ENCODE measurements at places on chromosomes 6 and 20.
A peak's percentile ranks its signal among the peaks of the same experiment; 100 is the strongest.

GRCh38 chr6:22658934-22659333 is 89.6 kb downstream of the HDGFL1 start:
- DNase-seq = no peak

- no peak for DNase-seq
These were observed 8.0 kb upstream of the PTPN1 start for GRCh38 chr20:50501972-50502745.

DNA sequence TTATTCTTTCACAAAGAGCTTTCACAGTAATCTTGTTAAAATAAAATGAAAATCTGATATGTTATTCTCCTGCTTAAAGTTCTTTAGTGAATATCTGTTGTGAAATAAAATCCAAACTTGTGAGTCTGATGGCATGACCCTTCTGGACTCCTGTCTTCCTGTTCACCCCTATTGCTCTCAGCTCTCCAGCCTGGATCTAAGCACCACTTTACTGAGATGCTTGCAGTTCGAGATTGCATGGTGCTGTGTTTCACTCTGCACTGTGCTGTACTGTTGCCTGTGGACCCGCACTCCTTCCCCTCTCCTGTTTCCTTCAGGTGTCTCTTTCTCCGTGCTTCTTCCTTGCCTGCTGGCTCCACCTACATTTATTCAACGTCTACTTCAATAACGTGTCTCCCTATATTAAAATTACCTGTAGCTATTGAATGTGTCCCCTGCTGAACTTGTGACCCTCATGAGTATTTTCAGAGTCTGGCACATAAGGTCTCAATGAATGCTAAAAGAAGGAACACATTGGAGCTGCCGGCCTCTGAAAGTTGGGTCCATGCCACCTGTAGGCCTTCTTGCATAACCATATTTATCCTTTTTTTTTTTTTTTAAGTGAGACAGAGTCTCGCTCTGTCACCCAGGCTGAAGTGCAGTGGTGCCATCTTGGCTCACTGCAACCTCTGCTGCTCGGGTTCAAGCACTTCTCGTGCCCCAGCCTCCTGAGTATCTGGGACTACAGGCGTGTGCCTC is 100.1 kb downstream of the ARID1B start:
- DNase-seq = no peak

- DNase-seq = no peak
These were observed 20.9 kb downstream of the KCTD20 start for GRCh38 chr6:36463676-36464075.

DNA sequence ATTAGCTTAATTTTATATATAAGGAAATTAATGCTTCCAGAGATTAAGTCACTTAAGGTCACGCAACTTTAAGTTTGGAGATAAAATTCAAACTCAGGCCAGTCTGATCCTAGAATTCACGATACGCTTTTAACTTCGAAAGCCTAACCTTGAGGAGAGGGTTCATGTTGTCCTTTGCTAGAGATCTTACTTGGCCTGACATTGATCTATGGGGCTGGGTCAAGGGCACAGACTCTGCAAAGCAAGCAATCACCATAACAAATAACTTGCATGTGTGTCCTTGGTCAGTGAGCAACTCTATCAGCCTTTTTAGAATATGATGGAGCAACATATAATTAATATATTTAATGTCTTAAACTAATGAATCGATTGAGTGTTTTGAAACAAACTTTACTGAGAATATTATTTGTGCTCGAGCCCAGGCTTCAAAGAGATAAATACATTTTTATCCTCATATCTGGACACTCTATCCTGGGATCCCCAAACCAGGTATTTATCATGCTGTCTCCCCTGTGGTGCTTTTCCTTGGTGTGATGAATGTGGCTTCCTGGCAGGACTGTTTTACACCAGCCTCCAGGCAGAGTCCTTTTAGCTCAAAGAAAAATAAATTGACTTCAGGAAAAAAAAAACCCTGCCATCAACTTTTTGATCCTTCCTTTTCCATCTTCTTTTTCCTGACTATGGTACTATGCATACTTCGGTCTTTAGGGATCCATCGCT is 29.1 kb downstream of the RPS12 start:
- DNase-seq = no peak

- DNase-seq = no peak
These were observed 22.4 kb upstream of the TGM2 start for GRCh38 chr20:38187517-38187916.

GRCh38 chr20:50186987-50187402 is 3.6 kb upstream of the CEBPB start:
- DNase-seq = no peak

DNA sequence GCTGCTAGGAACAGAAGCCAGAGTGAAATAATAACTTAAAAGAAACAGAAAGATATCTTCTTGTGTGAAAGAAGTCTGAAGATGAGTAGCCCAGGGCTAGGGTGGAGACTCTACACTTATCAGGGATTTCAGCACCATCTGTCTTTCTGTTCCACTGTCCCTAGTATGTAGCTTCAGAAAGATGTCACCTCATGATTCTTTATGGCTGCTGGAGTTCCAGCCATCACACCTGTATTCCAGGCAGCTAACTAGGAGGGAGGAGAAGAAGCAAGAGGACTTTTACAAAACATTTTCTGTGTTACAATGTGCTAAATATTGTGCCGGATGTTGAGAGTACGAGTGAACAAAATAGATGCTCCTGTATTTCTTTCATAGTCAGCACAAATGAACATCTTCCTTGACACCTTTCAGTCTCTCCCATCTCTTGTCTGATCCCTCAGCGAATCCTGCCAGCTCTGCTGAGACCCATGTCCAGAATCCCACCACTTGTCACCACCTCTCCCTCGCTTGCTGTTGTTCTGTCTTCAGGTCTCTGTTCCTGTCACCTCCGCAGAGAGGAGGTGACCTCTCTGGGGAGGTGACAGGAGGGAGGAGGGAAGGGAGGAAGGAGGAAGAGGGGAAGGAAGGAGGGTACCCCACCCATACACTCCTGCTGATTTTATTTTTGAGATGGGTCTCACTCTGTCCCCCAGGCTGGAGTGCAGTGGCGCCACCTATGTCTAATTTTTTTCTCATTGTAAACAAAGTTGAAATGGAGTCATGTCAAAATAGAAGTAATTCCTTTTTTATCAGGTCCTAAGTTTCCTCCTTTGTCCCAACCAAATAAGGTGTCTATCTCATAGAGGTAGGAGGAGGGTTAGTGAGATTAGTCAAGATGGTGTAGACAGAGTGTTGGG is 188.9 kb downstream of the TFAP2C start:
- DNase-seq = no peak

- no peak for DNase-seq
These were observed 40.0 kb upstream of the ANKRD60 start for GRCh38 chr20:58268421-58268821.

DNA sequence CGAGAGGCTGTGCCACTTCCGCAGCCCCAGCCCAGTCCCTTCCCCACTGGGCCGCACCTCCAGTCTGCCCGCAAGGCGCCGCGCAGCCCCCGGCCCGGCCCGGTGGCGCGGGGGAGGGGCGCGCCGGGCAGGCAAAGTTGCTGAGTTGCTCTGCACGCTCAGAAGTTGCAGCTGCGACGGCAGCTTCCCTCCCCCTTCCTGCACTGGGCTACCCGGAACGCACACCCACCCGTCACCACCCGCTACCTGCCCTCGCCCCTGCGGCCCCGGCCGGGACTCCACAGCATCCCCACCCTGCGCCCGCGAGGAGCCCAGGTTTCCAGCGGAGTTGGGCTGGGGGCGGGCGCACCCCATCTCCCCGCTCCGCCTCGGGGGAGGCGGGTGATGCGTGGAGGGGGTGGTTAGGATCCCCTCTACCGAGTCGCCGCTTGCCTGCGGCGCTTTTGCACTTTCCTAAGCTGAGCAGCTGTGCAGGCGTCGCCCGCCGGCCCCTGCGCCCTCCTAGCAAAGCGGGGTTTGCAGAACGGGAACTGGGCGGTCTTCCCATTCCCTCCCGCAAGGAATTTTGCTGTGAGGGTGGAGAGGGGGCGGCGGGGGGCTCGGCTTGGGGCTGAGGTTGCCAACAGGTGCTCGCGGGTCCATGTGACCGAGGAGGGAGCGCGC is 55.9 kb upstream of the RREB1 start:
- DNase-seq = peak; percentile 41

DNA sequence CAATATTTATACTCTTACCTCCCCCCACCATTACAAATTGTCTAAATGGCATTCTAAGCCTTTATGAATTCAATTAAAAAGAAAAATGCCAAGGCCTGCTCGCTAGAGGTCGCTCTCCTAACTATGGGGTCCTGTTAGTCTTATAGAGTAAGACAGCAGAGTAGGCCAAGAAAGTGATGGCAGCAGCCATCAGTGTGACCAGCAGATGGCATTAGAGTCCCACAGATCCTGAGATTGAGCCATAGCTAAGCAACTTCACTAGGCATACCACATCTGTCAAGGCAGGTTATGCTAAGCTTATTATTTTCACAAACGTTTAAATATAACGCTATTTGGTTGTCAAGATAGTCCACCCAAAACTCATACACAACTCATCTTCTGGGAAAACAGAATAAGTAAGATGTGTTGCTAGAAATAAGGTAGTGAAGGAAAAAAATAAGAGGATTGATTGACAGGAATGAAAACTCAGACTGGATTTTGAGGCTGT is 57.6 kb upstream of the SCAF8 start:
- peak; percentile 44 for DNase-seq

DNA sequence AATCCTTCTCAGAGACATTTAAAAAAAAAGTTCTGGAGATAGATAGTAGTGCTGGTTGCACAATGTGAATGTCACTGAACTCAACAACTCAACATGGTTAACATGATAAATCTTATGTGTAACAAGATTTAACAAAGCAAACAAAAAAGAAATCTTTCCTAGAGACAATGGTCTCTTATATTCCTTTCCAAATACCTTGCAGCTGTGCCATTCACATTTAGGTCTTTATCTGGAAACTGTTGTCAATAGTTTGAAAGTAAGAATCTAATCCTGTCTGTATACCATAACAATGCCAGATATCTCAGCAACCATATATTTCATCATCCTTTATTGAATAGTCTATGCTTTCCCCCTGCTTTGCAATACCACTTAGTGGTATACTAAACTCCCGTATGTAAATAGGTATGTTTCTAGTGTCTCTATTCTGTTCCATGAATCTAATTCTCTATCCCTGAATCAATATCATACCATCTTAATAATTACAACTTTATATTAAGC is 2.1 kb downstream of the SERAC1 start:
- DNase-seq = no peak

- no peak for DNase-seq
These were observed 100.2 kb upstream of the POPDC3 start for GRCh38 chr6:105280033-105280432.

Measured in T-helper 2 cell (primary cell).